Stomach (tissue), 19 donors: ENCODE measurements at places on chromosomes 2 and 18. TPM values are rescaled to one million over a fixed set of nuclear protein-coding genes. Genes with fewer than 3 reads are reported as not detected.

TUBA4B gene
- total RNA-seq, result not detected

EML6 gene
- total RNA-seq, result 4.0 TPM

DNA sequence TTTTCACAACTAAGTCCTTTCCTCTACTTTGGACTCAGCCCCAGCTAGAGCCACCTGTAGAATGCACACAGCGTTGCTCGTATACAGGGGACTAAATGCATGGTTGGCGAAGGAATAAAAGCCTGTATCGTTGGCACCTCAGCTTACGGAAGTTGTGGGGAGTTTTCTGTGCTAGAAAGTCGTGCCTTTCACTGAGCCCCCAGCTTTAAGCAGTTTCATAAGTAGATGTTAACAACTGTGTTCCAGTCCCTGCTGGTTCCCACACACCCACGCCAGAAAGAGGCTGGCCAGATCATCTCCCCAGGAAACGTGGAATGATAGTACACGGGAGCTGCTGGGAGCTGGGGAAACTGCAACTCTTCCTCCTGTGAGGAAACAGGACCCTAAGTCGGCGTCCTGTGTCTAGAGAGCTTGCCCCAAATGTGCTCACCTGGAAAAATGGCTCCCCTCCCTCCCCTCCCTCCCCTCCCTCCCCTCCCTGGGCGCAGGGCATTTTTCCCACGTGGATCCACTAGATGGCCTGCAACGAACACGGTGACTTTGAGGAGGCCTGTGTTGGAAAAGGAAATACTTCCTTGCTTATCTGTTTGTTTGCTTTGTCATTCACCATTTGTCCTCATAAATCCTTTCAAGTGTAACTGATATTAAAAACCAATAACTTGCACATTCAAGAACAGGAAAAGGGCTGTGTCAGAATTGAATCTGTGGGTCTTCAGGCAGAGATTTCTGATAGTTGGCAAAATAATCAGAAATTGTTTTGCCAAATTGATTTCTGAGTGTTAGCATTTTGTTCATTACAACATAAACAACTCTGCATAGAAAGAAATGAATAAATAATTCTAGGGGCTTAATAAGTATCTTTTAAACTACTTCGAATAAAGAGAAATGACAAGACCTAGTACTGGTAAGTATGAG is 43.9 kb upstream of the RFX8 start:
- DNase-seq, result peak; percentile 61
- H3K27me3 ChIP-seq, result no peaks in the 10 kb centered on the region
- H3K27ac ChIP-seq, result peak overlapping the region; percentile 38
- no peaks in the 10 kb centered on the region for H3K36me3 ChIP-seq

FSIP2 gene
- 7.5 TPM for total RNA-seq

GRCh38 chr2:234156326-234156725 is 105.8 kb downstream of the SPP2 start:
- no peak overlapping the region for H3K27ac ChIP-seq
- H3K4me1 ChIP-seq, result no peaks in the 10 kb centered on the region
- no peaks in the 10 kb centered on the region for H3K27me3 ChIP-seq
- DNase-seq, result no peak
- no peak overlapping the region for H3K4me3 ChIP-seq

DTYMK gene
- total RNA-seq, result 14.1 TPM

HNRNPA3 gene
- total RNA-seq, result 46.4 TPM

ZNF638 gene
- total RNA-seq, result 224 TPM

GRCh38 chr2:205646680-205647079 is 35.6 kb upstream of the NRP2 start:
- no peak overlapping the region for H3K27ac ChIP-seq
- H3K4me1 ChIP-seq, result no peaks in the 10 kb centered on the region
- H3K27me3 ChIP-seq, result no peaks in the 10 kb centered on the region
- no peak for DNase-seq

DNA sequence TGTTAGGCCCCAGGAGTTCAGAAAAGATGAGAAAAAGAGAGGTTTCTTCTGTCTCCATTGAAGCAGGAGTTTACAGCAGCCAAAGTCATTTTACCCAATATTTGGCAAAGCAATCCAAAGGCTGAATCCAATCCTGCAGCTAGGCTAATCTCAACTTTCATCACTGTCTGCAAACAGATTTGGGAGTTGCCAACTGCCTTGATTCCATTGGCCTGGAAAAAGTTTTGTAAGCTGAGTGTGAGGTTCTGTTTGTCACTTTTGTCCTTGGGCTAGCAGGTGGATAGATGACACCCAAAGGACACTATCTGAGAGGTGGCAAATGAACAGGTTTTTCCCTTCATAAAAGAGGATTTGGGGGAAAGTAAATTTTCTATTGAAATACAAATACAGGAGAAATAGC is 56.6 kb upstream of the SETBP1 start:
- H3K27ac ChIP-seq, result no peak overlapping the region
- no peak overlapping the region for H3K4me3 ChIP-seq
- H3K4me1 ChIP-seq, result no peaks in the 10 kb centered on the region

DNA sequence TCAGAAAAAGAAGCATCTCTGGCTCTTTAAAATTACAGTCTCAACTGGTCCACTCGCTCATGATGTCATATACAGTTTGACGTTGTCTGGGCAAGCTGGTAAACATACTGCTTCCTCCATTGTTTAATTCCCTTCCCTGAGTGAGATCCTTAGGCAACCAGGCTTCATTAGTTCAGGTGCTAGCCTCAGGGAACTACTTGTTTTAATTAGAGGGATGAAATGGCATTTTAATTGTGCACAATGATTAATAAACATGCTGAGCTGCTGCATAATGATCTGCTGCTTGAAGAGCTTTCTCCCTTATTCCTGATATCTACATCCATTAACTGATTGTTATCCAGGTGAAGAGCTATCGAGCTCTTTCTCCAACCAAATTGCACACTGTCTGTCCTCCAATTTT is 195.6 kb upstream of the ETAA1 start:
- no peaks in the 10 kb centered on the region for H3K4me1 ChIP-seq
- no peaks in the 10 kb centered on the region for H3K27me3 ChIP-seq
- no peaks in the 10 kb centered on the region for H3K36me3 ChIP-seq
- no peak for DNase-seq
- no peak overlapping the region for H3K4me3 ChIP-seq
- no peak overlapping the region for H3K27ac ChIP-seq

DNA sequence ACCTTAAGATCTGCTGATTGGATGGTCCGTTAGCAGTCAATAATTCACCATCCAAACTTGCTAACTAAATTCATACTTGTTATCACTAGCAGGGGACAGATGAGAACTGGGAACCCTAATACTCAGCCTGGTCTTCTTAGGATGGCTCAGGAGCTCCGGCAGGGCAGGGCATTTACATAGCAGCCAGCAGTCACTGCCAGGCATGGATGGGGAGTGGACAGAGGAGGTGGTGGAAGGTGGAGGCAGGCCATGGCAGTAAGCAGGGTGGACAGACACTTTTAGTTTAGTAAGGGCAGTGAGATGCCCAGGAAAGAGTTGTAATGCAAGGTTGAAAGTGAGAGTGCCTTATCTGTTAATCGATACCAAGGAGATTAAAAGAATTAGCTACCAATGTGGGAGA is 392.2 kb upstream of the CHST9 start:
- H3K4me1 ChIP-seq, result no peaks in the 10 kb centered on the region
- H3K36me3 ChIP-seq, result no peaks in the 10 kb centered on the region
- H3K27me3 ChIP-seq, result no peaks in the 10 kb centered on the region
- H3K4me3 ChIP-seq, result no peak overlapping the region
- DNase-seq, result no peak

MYCN gene
- 5.3 TPM for total RNA-seq

GRCh38 chr2:149064856-149065630 is 26.5 kb downstream of the LYPD6B start:
- peak overlapping the region; percentile 57 for H3K27ac ChIP-seq
- DNase-seq, result no peak
- H3K4me3 ChIP-seq, result no peak overlapping the region
- H3K4me1 ChIP-seq, result peaks cover 10% of the 10 kb centered on the region

POTEJ gene
- not detected for total RNA-seq

GRCh38 chr2:237350597-237350996 is 63.4 kb downstream of the COL6A3 start:
- peaks cover 34% of the 10 kb centered on the region for H3K27me3 ChIP-seq
- H3K27ac ChIP-seq, result peak overlapping the region; percentile 54
- no peak overlapping the region for H3K4me3 ChIP-seq
- H3K4me1 ChIP-seq, result peaks cover 29% of the 10 kb centered on the region

DNA sequence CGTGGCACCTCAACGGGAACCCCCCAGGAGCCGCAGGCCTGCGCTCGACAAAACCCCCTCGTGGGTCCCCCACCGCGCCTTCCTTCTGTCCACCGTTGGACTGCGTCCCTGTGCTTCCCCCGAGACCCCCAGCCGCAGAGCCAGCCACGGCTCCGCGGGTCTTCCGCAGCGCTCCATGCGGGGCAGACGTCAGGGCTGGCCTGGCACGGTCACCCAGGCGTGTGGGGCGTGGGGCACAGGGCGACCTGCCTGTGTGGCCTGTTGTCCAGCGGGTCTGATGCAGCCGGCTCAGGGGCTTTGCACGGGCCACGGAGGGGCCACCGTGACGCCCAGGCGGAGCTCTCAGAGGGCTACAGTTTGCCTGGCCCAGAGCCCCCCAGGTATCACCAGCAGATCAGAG is 11.0 kb downstream of the NFATC1 start:
- H3K4me1 ChIP-seq, result peaks cover 24% of the 10 kb centered on the region
- no peak for DNase-seq
- H3K27ac ChIP-seq, result no peak overlapping the region
- peaks cover 17% of the 10 kb centered on the region for H3K36me3 ChIP-seq
- no peak overlapping the region for H3K4me3 ChIP-seq
